ENCODE measurements at places on chromosomes 2 and 18. TPM values are rescaled to one million over a fixed set of nuclear protein-coding genes. Genes with fewer than 3 reads are reported as not detected.

Gene SKOR2
- total RNA-seq, result not detected

Gene NOTO
- total RNA-seq, result not detected

Gene FSHR
- not detected for total RNA-seq

Gene MAP3K19
- not detected for total RNA-seq

Gene SCN2A
- total RNA-seq, result 0.27 TPM

Gene C2orf15
- 0.41 TPM for total RNA-seq

Gene LYG2
- total RNA-seq, result 0.72 TPM

Gene ASB1
- total RNA-seq, result 29.0 TPM

Gene ALPG
- total RNA-seq, result not detected

Gene IL37
- total RNA-seq, result 1.0 TPM

Gene PFN4
- total RNA-seq, result 1.4 TPM

Gene PLCD4
- 3.0 TPM for total RNA-seq

Gene MOGAT1
- total RNA-seq, result not detected

Gene ELOA2
- not detected for total RNA-seq

Gene SERPINB3
- not detected for total RNA-seq

Gene SCYGR4
- not detected for total RNA-seq

Gene REEP1
- 1.4 TPM for total RNA-seq

Gene CFAP210
- not detected for total RNA-seq

Gene FOXI3
- total RNA-seq, result not detected

Gene NFE2L2
- total RNA-seq, result 34.3 TPM

Gene DCDC2C
- total RNA-seq, result not detected

Gene MERTK
- total RNA-seq, result 0.13 TPM

Gene STON1
- total RNA-seq, result 1.3 TPM

Gene CAPN14
- total RNA-seq, result 0.98 TPM

Gene CD8B
- not detected for total RNA-seq

Gene UGT1A7
- total RNA-seq, result not detected

Gene OR6B2
- total RNA-seq, result not detected

Gene CD302
- total RNA-seq, result 3.9 TPM

Gene FBXO41
- 4.3 TPM for total RNA-seq

Gene EGR4
- 0.05 TPM for total RNA-seq

Gene IL1RL1
- total RNA-seq, result 2.8 TPM

Gene POMC
- total RNA-seq, result not detected

Gene ITGA4
- 30.0 TPM for total RNA-seq

Gene PCARE
- not detected for total RNA-seq

Gene CRYGC
- not detected for total RNA-seq

Gene SKA1
- 21.3 TPM for total RNA-seq

Gene SLC9A4
- total RNA-seq, result not detected

Gene FHOD3
- 10.5 TPM for total RNA-seq

Gene ATOH8
- total RNA-seq, result 10.0 TPM

Gene DBI
- 90.7 TPM for total RNA-seq

Gene CNGA3
- total RNA-seq, result not detected

Gene CRYGA
- total RNA-seq, result not detected

Gene RTP5
- not detected for total RNA-seq

Gene BUB1
- total RNA-seq, result 41.1 TPM

Gene DSC1
- not detected for total RNA-seq

Gene LRP2
- 0.24 TPM for total RNA-seq

Gene REL
- 9.0 TPM for total RNA-seq

Gene GREB1L
- total RNA-seq, result 2.2 TPM

Gene SERPINB12
- total RNA-seq, result not detected

Gene DCAF17
- 2.7 TPM for total RNA-seq

Gene ASB18
- total RNA-seq, result not detected

Gene C2orf92
- 3.2 TPM for total RNA-seq

Gene ABCG5
- not detected for total RNA-seq

Measured in A375 (cell line).